Activated B cell treated with CpG ODN at 0.5 μM for 24 hours (primary cell): ENCODE measurements at places on chromosomes 4 and X.

DNA sequence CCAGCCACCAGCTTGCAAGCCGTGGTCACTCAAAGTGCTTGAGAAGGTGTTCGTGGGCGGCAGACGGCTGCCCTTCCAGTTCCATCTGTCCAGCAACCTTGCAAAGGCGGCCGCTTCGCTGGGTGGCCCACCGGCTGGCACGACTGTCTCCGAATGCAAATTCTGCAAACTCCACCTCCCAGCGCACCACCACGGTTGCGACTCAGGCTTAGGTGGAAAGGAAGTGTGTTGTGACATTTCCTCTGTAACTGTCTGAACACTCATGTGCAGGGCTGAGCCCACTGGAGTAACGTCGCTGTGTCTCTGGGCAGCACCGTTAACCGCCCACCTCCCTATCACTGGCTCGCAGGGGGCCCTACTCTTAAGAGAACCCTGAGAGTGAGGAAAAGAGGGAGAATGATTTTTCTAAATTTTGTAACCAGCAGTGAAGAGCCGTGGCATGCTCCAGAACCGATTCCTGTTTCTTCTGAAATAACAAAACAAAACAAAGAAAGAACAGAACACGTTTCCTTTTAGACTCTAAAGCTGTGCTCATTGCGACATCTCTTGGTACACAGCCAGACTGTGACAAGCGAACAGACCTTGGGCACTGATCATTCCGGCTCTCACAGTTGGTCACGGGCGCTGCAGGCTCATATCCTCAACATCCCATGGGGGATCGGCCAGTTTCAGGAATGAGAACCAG, at the start of gene P2RY8:
Gene P2RY8, minus strand, starts transcription at position 155 of the 685 bp plus-strand sequence. CDS start 70,627 bp downstream, outside the sequence.
- DNase-seq: peak; percentile 72

DNA sequence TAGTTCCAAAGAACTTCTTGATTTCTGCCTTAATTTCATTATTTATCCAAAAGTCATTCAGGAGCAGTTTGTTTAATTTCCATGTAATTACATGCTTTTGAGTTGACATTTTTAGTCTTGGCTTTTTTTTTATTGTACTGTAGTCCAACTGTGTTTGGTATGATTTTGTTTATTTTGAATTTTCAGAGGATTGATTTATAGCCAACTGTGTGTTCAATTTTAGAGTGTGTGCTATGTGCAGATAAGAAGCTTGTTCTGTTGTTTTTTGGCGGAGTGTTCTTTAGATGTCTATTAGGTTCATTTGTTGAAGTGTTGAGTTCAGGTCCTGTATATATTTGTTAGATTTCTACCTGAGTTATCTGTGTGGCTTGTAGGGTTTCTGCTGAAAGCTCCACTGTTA, 533.6 kb downstream of the TRAM1L1 start:
- DNase-seq: no peak

DNA sequence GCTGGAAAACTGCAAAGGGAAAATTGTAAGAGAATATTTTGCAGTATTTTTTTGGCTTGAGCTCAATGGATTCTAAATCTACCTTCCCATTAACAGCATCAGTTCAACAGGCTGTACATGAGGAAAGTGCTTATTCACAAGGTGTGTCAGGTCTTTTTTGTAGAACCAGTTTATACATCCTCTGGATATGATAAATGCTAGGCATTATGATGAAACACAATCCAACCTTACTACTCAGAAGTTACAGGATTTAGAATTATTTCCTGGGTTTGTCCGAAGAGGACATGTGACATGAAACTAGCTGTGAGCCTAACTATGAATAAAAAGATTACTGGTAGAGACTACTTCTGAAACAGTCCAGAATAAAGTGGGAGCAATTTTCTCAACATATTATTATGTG, 49.5 kb downstream of the ATXN3L start:
- no peak for DNase-seq

DNA sequence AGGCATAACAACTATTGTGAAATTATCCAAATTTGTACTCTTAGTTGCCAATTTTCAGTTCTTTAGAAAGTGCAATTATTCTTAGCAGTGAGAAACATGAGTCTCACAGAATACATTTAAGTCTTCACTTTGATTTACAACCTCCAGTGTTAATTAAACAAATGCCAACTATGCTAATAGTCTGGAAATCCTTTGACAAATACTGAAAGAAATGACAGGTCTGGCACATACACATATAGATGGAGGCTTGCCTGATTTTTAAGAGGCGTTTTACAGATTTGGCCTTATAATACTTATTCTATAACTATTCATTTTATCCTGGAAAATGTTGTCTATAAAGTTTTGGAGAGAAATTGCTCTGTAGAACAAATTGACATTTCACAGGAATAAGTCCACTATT, 320.1 kb downstream of the TRIML1 start:
- no peak for DNase-seq

DNA sequence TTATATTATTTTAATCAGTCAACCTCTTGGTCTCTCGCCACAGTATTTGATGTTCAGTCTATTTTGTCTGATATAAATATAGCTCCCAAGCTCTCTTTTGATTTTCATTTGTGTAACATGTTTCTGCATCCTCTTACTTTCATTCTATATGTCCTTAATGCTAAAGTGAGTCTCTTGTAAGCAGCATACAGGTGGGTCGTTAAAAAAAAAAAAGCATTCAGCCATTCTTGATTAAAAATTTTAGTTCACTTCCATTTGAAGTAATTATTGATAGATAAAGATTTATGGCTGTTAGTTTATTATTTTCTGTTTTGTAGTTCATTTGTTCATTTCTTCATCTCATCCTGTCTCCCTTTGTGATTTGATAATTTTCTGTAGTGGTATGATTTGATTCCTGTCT, 229.1 kb downstream of the GUCY2F start:
- DNase-seq: no peak

GRCh38 chr4:145047151-145047550, 50.8 kb downstream of the ANAPC10 start:
- no peak for DNase-seq

DNA sequence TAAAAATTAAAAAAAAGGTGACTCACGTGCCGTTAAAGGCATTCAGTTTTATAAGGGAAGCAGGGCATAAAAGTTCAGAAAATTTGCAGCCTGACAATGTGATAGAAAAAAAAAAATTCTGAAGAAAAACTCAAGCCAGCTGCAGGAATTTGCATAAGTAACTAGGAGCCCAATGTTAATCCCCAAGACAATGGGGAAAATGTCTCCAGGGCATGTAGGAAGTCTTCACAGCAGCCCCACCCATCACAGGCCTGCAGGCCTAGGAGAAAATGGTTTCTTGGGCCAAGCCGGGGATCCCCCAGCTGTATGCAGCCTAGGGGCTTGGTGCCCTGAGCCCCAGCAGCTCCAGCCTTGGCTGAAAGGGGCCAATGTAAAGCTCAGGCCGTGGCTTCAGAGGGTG, 31.2 kb downstream of the CHM start:
- DNase-seq: no peak

DNA sequence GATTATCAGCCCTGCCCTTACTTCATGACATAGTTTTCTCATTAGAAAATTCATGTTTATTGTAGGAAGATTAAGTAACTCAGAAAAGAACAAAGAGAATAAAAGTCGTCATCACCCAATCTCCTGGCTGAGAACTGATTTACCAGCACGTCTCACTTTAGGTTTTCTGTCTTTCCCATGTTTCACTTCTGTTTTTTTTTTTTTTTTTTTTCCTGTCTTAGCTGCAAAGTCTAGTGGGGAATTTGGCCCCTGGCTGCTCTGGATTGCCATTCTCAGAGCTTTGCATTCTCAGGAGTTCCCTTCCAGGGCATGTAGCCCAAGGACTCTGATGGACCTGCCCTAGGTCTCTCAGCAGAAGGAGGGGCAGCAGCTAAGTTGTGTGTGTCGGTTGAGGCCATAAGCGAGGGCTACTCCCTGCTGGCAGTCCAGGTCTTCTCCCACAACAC, 57.8 kb downstream of the TMEM131L start:
- no peak for DNase-seq

- no peak for DNase-seq
These were observed 15.0 kb downstream of the BST1 start for GRCh38 chr4:15717657-15718416.

DNA sequence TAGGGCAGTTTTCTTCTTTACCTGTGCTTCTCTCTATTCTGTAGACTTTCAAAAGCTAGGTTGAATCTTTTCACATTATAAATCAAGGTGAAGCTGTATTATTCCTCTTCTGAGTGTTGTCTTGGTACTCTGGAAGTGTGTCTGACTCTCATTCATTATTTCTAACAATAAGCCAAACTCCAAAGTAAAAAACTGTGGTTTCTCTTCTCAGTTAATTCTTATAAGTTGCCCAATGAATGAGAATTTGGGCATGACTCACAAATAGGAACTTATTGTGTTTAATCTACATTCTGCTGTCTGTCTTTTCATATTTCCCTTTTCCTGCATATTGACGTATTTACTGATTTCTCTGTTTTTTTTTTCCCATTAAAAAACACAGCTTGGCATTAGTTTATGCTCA, 714.5 kb downstream of the CCSER1 start:
- no peak for DNase-seq

GRCh38 chrX:40514376-40514775, 66.4 kb upstream of the ATP6AP2 start:
- DNase-seq: no peak

- DNase-seq: no peak
These were observed 121.8 kb upstream of the FAM241A start for GRCh38 chr4:112023402-112023950.

GRCh38 chr4:105306820-105307219, 160.1 kb downstream of the TET2 start:
- no peak for DNase-seq

GRCh38 chrX:151711154-151711553, 4.7 kb upstream of the FATE1 start:
- DNase-seq: no peak

GRCh38 chr4:108001540-108002135, 11.9 kb downstream of the HADH start:
- DNase-seq: no peak
